Purkinje cell (primary cell): ENCODE measurements at places on chromosomes 3 and 15. TPM values are rescaled to one million over a fixed set of nuclear protein-coding genes. Genes with fewer than 3 reads are reported as not detected.

The CHRNA7 gene
- 1.7 TPM in 1 of 2 replicates, not detected in the other for polyA plus RNA-seq

The GPR62 gene
- polyA plus RNA-seq, result 0.53 TPM in 1 of 2 replicates, not detected in the other

The MUC20 gene
- polyA plus RNA-seq, result 2.7 and 3.4 TPM in 2 replicates

The MYRIP gene
- polyA plus RNA-seq, result 0.81 and 8.1 TPM in 2 replicates

The SERPINI2 gene
- polyA plus RNA-seq, result 0.44 and 5.8 TPM in 2 replicates

The SIDT1 gene
- polyA plus RNA-seq, result 3.6 and 4.6 TPM in 2 replicates

The GASK1A gene
- polyA plus RNA-seq, result 2.2 and 2.6 TPM in 2 replicates

The ACTRT3 gene
- polyA plus RNA-seq, result 1.5 TPM in 2 replicates

The RTP3 gene
- polyA plus RNA-seq, result not detected in 2 replicates

The STAB1 gene
- polyA plus RNA-seq, result not detected in 2 replicates

The SKOR1 gene
- polyA plus RNA-seq, result 26.2 and 35.5 TPM in 2 replicates

The GOLGA6B gene
- polyA plus RNA-seq, result not detected in 2 replicates

The SPINT1 gene
- not detected in 2 replicates for polyA plus RNA-seq

The HGD gene
- not detected in 2 replicates for polyA plus RNA-seq

The NECTIN3 gene
- 17.8 and 21.6 TPM in 2 replicates for polyA plus RNA-seq

The SAMMSON gene
- polyA plus RNA-seq, result not detected in 2 replicates

The ZNF860 gene
- polyA plus RNA-seq, result not detected in 2 replicates

The GABRA5 gene
- polyA plus RNA-seq, result 0.42 and 27.8 TPM in 2 replicates

The EFHB gene
- polyA plus RNA-seq, result 0.32 and 4.0 TPM in 2 replicates

The ACTC1 gene
- 1.4 and 2.6 TPM in 2 replicates for polyA plus RNA-seq

The TTLL13 gene
- polyA plus RNA-seq, result 0.31 and 0.79 TPM in 2 replicates
